ENCODE measurements at places on chromosomes 1 and 21. TPM values are rescaled to one million over a fixed set of nuclear protein-coding genes. Genes with fewer than 3 reads are reported as not detected.

EDARADD gene
- 1.6 TPM for total RNA-seq

DNA sequence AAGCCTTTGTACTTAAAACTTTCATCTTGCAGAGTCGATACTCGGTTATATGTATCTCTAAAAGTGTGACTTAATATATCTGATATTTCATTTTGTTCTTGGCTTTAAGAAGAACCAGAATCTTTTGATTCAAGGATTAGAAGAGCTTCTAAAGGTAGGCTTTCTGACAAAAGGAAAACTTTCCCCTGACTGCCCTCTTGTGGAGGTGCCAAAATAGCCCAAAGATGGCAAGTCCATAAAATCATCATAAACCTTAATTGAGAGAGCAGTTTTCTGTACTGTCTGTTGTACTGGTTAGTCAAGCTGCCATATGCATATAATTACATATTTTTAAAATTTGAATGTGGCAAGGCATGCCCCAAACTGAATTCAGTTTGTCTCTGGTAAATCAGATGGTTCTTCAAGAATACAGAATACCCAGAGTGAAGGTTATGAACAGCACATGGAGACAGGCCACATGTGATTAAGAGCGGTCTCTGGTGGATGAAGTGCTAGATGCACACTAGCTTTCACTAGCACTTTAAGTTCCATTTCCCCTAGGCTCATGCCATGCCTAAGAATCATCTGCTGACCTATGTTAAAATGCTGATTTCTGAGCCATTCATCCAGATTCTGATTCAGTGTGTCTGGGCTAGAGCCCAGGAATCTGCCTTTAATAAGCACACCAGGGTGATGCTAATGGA lies 27.7 kb upstream of the ELAVL4 start:
- no peak for DNase-seq

GRCh38 chr1:66947267-66947666 lies 22.5 kb downstream of the MIER1 start:
- no peak for DNase-seq

DNA sequence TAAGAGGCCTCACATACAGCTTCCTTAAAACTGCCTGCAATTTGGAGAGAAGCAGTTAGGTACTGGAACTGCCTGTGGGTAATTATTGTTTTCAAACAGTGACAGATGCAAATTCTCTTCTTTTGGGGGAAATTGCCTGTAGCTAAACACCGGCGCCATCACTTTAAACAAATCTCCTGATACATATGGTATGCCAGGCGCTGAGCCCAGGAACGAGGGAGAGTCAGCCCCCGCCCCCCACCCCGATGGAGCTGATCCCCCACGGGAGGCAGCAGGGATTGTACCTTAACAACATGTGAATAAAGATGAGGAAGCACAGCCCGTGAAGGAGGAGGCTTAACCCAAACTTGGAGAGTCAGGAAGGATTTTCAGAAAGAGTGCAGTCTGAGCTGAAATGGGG lies 7.1 kb downstream of the TMEM51 start:
- DNase-seq = no peak
